ENCODE measurements at places on chromosomes 2 and 18.

DNA sequence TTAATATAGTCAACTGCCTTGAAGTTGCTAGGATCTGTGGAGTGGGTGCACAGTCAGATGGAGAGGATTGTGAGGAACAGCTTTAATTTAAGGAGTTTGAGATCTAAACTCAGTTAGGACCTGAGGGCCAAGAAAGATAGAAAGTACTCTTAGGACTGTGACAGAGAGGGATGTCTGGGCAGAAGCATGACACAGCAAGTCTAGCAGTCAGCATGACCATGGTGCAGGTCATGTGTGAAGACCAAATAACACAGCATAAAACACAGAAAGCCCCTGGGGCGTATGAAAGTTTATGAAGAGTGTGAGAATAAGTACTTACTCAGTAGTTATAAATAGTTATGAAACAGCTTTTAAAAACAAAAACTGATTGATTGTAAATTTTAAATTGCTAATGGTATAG, 107.2 kb downstream of the GALNT1 start:
- no peak for DNase-seq

DNA sequence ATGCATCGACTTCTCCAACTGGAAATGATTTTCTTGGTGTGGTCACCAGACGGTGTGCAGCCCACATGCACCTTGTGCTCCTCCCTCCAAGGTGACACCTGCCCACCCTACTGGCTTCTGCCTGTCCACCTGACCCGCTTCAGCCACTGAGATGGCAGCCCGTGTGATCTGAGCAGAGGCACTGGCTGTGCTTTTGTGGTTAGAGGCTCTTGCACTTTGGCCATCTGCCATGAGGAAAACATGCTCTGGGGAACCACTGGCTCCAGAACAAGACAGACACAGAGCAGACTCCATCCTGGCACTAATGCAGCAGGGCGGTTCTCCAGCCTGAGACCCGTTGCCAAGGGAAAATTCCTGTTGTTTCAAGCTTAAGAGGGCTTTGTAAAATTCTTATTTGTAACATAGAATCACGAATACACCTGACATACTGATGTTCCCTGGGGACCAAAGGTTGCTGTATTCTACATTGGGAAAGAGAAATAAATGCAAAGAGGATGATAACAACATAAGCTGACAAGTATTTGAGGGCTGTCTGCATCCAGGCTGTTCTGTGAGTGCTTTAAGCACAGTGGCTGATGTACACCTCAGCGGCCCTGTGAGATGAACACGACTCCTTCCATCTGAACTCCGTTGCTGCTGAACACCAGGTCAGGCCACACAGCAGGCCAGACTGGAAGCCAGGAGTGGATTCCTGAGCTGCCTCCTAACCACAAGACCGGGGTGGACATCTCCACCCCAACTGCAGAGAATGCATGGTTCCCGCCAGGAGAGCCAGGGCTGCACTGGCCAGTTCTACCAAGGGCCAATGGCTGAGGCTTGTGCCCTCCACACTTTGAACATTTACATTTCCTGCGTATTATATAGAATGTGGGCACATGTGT, 820.4 kb downstream of the GALR1 start:
- DNase-seq, result no peak

DNA sequence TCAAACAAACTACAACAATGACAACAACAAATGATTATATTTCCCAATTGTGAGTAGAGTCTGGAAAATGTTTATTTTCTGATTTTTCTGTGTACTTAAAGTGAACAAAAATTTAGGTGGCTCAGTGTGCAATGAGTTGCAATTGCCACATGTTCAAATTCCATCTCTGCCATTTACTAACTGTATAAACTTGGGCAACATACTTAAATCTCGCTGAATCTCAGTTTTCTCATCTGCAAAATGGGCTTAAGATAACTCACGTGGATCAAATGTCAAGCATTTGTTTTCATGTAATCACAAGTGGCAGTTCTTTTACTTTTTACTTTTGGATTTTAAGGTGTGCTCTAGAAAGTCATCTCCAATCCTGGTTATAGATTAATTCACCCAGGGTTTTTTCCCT, 416.8 kb upstream of the HNRNPA3 start:
- no peak for DNase-seq

DNA sequence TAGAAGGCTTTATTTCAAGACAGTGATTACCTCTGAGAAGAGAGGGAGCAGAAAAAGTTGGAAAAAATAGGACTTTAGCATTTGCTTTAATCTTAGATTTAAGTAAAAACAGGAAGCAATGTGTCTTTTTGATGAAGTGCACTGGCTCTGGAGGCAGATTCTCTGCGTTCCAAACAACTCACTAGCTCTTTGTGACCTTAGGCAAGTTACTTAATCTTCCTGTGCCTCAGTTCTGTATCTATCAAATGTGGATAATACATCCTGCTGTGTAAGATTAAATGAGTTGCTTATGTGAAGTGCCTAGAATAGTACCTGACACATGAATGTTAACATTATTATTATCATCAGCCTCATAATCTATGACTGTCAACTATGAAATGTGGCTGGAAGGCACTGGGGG, 42.3 kb downstream of the RPRD1A start:
- no peak for DNase-seq

DNA sequence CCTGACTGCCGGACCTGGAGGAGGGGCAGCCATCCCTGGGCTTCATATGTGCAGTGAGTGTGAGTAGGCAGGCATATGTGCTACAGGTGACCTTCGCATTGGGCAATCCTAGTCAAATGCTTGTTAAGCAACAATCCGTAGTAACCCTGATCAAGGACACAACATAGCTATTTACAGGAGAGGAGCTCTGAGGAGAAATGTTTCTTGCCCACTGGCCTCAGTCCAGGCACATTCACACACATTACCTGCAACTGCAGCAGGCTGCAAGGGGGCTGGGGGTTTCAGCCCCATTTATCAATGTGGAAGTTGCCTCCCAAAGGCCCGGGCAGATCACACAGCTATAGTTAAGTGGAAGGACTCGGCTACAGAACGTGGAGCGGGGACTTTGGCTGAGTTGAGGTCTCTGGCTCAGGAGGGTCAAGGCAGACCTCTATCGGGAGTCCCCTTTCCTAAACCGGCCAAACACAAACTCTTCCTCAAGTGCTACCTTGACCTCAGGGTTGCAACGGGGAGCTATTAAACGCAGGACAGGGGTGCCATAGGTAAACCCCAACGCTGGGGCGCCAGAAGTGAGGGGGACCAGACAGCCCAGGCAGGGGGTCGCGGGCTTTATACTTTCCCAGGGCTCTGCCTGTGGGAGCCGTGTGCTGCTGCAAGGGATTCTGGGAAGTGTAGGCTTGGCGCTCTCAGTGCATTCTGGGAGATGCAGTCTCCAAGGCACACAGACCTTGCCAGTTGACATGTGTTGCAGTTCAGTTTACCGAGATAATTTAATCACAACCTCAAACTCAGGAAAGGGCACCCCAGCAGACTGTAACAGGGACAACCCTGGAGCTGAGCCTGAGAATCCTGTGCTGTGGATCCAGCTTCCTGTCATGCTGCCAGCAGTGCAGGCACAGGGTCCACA, 9.4 kb downstream of the KHK start:
- DNase-seq, result peak; percentile 78

GRCh38 chr2:181955010-181955409, 30.6 kb upstream of the PPP1R1C start:
- DNase-seq, result no peak

- DNase-seq, result no peak
Observed at GRCh38 chr2:111523009-111523408, 361.0 kb downstream of the ANAPC1 start.

- DNase-seq, result no peak
Observed at GRCh38 chr2:121627525-121628050, 21.7 kb downstream of the CLASP1 start.

DNA sequence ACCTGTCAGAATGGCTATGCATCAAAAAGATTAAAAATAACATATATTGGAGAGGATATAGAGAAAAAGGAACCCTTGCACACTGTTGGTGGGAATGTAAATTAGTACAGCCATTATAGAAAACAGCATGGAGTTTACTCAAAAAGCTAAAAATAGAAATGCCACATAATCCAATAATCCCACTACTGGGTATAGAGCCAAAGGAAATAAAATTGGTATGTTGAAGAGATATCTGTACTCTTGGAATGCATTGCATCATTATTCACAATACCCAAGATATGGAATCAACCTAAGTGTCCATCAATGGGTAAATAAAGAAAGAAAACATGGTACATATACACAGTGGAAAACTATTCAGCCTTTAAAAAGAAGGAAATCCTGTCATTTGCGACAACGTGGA, 77.2 kb downstream of the C1D start:
- no peak for DNase-seq

DNA sequence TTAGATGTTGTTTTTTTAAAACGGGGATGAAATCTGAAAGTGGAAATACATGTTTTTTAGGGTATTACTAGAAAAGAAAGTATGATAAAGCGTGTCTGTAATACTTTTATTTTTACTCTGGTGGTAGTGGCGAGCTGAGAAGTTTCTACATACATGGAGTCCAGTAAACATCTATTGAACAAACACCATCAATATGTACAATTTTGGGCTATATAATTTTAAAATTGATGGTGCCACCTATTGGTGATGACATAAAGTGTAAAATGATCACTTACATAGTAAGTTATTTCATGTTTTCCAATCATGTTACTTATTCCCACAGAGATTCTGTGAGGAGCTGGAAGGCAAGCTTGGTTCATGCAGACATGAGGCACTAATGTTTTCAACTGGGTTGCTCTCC, 31.5 kb upstream of the NFE2L2 start:
- no peak for DNase-seq
